ENCODE measurements at places on chromosomes 6 and 20.

GRCh38 chr6:6925391-6926164 lies 182.2 kb upstream of the RREB1 start:
- no peak for DNase-seq

DNA sequence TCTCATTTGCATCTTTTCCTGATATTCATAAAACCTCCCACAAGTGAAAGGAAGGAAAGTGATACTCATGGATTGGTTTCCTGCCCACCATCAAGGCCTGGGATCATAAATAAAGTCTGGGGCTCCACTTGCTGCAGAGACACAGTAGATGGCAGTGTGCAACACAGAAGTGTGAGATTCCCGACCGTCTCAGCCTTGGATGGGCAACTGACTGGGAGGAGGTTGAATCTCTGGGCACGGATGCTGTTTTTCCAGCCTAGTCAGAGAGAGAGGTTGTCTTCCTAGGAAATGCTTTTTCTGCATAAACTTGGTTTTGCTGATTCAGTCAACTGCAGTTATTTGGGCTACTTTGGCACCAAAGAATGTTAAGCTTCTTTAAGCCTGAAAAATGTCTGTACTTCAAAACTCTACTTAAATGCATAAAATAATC lies 9.9 kb upstream of the RFPL4B start:
- peak; percentile 75 for DNase-seq

DNA sequence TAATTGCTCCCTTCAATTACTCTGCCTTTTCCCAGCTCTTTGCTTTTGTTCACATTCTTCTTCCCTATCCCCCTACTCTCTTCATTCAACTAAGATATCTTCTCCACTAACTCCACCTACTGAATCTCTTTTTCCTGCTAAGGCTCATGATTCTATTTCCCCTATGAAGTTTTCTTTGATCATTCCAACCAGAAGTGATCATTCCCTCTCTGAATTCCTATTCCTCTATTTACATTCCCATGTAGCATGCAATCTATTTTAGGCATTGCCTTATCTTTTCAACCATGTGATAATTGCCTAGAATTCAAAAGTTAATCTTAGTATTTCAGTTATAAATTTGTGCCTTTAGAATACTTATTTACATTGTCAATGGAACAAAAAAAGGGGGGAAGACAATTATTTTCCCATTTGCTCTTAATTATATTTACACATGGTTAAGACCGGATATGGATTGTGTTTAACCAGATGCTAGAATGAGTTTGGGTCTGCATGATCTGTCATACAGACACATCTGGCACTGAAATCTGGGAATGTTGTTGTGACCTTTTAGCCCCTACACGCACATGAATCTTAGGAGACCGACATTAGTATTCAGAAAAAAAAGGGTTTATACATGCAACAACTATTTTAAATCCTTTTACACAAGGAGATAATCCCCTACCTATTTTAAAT lies 20.8 kb downstream of the MOXD1 start:
- DNase-seq: no peak

DNA sequence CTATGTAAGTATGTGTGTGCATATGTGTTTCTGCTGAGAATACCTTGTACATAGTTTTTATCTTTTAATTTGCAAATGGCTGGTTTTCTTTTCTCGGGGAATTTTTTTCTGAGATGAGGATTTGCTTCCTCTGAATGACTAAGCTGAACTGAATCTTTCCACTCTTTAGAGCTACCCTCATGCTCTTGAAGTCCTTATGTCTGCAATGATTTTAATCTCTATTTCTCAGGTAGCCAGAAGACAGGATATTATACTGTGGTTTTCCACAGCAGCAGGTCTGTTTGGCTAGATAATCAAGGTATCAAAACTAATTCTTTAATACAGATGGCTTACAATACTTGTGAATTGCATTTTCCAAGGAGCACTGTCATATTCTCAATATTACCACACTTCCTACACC lies 114.7 kb downstream of the PLCB1 start:
- DNase-seq: no peak

DNA sequence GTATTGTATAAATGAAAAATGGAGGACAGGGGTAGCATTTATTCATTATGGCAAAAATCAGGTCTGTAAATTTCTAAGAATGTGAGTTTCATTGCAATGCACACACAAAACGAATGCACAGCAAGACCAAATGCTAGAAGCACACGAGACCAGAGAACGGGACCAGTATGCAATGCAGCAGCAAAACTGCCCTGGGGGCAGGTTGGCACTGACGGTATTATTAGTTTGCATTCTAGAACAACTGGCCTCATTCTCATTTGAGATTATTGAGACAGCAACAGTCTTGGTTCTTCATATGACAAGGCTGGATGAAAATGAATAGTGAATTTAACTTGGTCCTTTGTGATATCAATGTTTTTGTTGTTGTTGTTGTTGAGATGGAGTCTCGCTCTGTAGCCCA lies 9.0 kb upstream of the MTRES1 start:
- no peak for DNase-seq

GRCh38 chr6:150189122-150189521 lies 46.3 kb downstream of the PPP1R14C start:
- DNase-seq: no peak

DNA sequence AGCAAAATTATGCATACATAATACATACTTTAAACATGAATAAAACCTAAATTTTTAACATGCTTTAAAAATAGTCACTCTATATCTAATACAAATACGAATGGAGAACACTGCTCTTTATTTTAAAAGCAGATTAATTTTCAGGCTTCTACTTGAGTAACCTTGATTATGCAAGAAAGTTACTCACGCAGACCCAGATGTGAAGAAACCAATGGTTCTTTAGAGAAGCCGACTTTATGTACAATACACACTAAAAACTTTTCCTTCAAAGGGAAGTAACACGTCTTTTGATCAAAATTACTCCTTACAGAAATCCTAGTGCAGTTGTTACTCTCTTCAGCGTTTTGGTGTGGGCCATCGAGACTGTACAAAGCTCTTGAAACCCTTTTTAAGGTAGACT lies 136.9 kb upstream of the SLC22A16 start:
- no peak for DNase-seq

DNA sequence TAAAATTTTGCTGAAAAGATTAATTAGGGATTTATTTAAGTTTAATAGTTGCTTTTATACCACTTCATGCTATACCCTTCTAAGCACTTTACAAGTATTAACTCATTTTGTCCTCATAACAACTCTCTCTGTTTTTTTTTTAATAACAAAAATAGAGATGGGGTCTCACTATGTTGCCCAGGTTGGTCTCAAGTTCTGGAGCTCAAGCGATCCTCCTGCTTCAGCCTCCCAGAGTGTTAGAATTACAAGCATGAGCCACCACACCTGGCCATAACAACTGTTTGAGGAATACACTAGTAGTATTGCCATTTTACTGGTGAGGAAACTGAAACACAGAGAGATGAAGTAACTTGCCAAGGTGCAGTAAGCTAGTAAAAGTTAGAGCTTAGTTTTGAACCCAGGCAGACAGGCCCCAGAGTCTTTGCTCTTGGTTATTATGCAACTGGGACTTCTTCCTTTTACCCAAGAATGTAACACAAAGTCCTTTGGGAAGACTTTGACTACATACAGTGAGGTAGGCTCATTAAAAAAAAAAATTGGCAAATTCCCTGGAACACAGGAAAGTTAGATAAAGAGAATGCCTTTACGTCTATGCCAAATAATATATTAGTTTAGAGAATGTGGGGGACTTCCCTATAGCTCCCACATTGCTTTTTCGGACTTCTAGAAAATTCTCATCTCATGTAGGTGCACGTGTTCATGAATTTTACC lies 11.4 kb downstream of the ANKS1A start:
- DNase-seq: no peak

GRCh38 chr20:59082077-59082740 lies 39.6 kb upstream of the PRELID3B start:
- DNase-seq: no peak

- no peak for DNase-seq
Observed at GRCh38 chr6:136525586-136526195, 24.5 kb downstream of the MAP7 start.

DNA sequence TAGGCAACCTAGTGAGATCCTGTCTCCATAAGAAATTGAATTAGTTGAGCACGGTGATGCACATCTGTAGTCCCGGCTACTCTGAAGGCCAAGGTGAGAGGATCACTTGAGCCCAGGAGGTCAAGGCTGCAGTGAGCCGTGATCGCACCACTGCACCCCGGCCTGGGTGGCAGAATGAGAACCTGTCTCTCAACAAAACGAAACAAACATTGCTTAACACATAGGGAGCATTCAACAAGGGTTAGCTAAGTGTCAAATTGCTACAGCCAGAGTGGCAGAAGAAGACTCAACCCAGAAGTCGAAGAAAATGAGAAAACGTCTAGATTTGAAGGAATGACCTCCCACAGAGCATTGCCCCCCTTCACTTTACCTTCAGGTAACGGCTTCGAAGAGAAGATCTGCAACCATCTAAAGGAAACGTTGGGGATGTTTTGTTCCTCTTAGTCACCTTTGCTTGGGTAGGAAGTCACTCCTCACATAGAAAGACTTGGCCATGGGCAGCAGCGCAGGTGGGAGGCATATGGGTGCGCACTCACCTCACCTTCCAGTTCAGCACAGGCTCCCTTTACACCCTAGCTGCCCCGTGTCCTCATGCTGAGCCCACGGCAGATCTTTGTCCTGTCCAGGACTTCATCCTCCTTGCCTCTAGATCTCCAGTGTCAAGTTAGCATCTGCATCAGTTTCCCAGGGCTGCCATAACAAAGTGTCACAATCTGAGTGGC lies 63.7 kb upstream of the SHLD1 start:
- no peak for DNase-seq

DNA sequence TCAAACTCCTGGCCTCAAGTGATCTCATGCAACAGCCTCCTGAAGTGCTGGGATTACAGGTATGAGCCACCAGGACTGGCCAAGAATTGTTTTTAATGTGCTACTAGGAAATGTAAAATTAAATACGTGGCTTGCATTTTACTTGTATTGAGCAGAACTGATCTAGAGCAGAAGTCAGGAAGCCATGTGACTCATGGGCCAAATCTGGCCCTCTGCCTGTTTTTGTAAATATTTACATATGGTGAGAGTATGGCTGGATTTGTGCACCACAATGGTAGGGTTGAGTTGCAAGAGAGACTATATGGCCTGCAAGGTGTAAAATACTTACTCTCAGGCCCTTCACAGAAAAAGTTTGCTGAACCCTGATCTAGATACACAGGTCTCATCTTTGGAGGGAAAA lies 75.8 kb downstream of the LAMP5 start:
- no peak for DNase-seq

DNA sequence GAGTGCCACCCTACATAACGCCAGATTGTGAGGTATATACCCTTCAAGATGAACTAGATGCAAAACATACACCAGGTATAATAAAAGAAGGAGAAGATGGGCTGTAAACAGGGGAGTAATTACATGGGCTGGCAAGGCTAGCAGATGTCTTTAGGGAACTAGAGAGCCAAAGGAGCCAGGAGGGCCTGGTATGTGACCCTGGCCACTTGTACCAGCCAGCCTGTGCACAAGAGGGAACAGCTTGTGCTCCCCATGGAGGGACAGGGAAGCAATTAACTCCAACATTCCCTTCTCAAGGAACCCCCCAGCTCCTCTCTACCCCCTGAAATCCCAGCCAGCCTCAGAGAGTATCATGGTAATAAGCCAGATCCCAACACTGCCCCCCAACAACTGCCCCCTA lies 139.9 kb downstream of the HIVEP2 start:
- DNase-seq: no peak

DNA sequence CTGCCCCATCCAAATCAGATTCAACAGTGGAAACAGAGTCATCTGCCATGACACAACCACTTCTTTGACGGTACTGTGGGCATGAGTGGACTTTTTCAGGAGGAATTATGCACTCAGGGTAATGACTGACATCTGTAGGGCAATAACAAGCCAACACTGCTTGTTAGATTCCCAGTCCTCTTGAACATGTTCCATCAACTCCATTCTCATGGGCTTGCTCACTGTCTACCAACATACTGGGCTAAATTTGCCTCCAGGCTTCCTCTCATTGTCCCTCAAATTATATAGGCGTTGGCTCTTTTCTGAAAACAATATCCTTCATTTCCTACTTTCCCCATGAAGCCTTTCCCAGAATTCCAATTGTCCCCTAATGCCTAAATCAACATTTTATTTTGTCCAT lies 43.1 kb downstream of the ANKEF1 start:
- DNase-seq: no peak

DNA sequence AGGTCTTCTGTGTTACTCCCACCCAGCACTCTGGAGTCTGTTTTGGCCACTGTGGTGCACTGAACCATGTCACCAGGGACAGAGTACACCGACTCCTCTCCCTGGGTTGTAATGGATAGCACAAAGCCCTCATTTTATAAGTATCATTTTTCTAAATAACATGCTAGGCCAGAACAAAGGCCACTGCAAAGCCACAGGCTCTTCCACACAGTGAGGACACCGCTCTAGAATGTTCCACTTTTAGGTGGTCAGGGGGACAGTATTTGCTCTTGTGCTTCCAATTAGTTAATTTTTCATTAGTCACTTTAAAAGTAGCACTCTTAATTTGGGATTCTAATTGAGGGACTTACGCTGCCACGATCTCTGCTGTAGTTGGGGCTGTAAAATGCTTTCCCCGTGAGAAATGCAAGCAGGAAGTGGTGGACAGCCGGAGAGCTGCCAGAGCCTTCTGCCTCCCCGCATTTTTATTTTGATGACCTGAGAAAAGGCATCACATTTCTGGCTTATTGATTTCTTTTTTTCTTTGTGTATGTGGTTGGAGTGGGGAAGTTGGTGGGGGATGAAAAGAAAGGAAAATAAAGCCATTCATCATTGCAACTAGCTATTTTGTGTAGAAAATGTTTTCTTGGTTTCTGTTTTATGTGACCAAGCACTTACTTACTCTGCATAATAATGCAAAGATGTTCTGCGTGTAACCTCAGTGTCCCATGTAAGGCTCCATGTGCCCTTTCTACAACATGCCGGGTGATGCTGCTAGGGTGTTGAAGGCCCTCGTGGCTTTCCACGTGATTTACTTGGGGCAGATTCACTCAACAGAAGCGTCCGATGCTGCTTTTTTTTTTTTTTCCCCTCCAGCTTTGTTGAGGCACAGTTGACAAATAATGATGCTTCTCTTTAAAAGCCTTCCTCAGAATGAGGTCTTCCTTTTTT lies 195.9 kb downstream of the SASH1 start:
- DNase-seq: no peak
